ENCODE measurements at places on chromosomes 6 and 20. TPM values are rescaled to one million over a fixed set of nuclear protein-coding genes. Genes with fewer than 3 reads are reported as not detected.

Gene HS3ST5
- not detected for total RNA-seq

Gene OR2J3
- total RNA-seq, result not detected

Gene STMND1
- not detected for total RNA-seq

Gene GPR63
- 0.30 TPM for total RNA-seq

Gene EDN3
- total RNA-seq, result 2.7 TPM

Gene FKBP1C
- 2.1 TPM for total RNA-seq

Gene TTK
- total RNA-seq, result 19.0 TPM

Gene ENPP5
- total RNA-seq, result not detected

Gene TMC2
- not detected for total RNA-seq

Gene PLN
- not detected for total RNA-seq

Gene NUP43
- 13.2 TPM for total RNA-seq

Gene MAVS
- 29.1 TPM for total RNA-seq

Gene ERVFRD-1
- total RNA-seq, result not detected

Gene COL19A1
- not detected for total RNA-seq

Gene FITM2
- 11.5 TPM for total RNA-seq

Gene DAAM2
- total RNA-seq, result 0.13 TPM

Gene BANF2
- not detected for total RNA-seq

Gene PRR18
- total RNA-seq, result 0.29 TPM

Gene FAM83D
- 65.2 TPM for total RNA-seq

Gene FAM209A
- 0.37 TPM for total RNA-seq

Gene KCNK5
- total RNA-seq, result 1.3 TPM

Gene SCUBE3
- 0.05 TPM for total RNA-seq

Gene KIF25
- total RNA-seq, result 0.23 TPM
